Ovary (tissue), 10 donors: ENCODE measurements at places on chromosomes 5 and 9.
A peak's percentile ranks its signal among the peaks of the same experiment; 100 is the strongest.

GRCh38 chr5:169742771-169743296, 105.8 kb downstream of the DOCK2 start:
- peak; percentile 41 for DNase-seq

DNA sequence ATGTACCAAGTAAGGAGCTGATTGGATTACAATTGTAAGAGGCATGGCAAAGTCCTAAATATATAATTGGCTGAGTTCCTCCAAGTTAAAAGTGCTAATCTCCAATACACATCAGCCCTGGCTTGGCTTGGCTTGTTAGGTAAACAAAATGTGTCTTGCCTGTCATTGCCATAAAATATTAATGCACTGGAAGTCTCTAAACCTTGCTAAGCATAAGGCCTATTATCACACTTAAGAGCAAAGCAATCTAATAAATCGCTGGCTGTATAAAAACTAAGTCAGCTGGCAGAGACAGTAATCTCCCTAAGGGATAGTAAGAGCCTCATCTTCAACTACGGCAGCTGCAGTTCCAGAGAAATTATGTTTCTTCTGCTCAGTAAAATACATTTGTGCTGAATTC, 418.6 kb upstream of the GRAMD2B start:
- no peak for DNase-seq

DNA sequence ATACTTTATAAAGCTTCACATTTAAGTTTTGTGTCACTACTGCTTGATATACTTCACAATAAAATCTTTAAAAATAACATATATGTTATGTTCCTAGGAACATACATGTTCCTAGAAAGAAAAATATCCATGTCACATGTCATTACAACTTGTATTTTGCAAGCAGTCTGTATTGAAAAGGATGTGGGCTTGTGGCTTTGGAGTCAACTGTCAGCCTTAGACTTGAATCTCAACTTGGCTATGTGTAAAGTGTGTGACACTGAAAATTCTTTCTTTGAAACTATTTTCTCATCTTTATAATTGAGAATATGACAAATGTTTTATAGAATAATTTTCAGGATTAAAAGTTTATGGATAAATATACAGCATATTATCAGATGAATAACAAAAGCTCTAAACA, 273.1 kb downstream of the KIAA0825 start:
- no peak for DNase-seq

DNA sequence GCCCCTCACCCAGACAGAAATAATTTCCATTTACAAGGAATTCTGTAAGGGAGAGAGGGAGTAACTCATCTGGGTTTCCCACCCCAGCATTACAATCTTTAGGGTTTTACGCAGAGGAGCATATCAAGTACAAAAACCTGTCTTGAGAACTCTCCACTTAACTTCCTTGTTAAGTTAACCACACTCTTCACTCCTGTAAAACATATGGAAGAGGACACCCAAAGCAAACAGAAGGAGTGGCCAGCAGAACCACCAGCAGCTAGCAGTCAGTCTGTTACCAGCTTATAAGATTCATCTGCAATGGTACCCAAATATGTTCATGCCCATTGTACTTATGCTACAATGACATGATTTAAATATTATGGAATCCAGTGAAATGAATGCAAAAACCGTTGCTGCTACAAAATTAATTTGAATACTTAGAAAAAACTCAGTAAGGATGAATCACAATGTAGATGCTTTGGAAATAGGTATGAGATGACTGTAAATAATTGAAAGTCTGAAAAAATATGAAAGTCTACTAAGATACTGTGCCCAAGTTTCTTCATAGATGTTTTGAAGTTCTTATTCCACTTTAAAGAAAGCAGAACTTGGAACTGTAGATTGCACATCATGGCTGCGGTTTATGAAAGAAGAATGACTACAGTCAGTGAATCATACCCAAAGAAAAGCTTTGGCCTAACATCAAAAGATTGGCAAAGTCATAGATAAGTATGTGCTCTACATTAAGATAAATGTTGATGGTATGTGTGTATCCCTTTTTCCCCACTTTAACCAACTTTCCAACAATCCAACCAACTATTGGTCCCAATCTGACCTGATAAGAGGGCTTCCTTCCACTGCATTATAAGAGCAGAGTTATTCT, 233.6 kb downstream of the ACTL7B start:
- no peak for DNase-seq

DNA sequence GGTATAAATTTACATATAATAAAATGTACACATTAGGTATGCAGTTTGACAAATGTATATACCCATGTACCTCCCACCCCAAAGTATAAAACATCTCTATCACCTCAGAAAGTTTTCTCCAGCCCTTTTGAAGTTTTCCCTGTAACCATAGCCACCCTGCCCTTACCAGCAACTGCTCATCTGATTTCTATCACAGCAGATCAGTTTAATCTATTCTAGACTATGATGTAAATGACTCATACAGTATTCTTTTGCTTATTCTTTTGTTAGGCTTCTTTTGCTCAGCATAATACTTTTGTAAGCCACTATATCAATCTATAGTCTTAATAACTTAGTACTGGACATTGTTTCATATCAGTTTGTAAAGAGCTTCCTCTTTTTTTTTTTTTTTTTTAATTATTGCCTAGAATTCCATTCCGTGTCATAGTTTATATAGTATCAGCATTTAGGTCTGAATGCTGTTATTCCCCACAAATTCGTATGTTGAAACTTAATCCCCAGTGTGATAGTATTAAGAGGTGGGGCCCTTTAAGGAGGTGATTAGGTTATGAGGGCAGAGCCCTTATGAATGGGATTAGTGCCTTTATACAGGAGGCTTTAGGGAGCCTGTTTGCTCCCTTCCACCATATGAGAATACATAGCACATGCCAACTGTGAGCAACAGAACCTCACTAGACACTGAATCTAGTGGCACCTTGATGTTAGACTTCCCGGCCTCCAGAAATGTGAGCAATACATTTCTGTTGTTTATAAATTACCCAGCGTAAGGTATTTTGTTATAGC, 20.3 kb downstream of the MELK start:
- DNase-seq, result no peak

- no peak for DNase-seq
These were observed 57.6 kb downstream of the PRELID2 start for GRCh38 chr5:145777445-145778063.
